ENCODE measurements at places on chromosomes 2 and 18.

GRCh38 chr2:30511122-30512083 is 64.4 kb downstream of the LCLAT1 start:
- DNase-seq = no peak

DNA sequence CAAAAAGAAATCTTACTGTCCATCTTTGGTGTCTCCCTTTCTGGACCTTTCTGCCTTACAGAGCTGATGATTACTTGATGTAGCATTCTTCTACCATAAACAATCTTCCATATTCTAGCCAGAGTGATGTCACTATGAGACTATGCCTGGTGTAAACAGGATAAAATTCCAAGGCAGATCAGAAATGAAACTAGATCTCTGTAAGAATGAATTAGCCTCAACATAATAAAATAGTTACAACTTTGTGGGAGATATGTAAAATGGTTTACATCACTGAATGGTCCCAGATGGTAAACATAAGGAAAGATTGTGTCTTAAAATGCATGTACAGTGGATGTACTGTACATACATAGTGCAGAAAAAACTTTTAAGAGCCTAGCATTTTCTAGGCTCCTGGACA is 112.3 kb upstream of the ZNF521 start:
- no peak for DNase-seq

- DNase-seq = no peak
Observed at GRCh38 chr2:215137329-215137686, 1.1 kb downstream of the ABCA12 start.

GRCh38 chr2:229910147-229910831 is 11.5 kb downstream of the TRIP12 start:
- no peak for DNase-seq

DNA sequence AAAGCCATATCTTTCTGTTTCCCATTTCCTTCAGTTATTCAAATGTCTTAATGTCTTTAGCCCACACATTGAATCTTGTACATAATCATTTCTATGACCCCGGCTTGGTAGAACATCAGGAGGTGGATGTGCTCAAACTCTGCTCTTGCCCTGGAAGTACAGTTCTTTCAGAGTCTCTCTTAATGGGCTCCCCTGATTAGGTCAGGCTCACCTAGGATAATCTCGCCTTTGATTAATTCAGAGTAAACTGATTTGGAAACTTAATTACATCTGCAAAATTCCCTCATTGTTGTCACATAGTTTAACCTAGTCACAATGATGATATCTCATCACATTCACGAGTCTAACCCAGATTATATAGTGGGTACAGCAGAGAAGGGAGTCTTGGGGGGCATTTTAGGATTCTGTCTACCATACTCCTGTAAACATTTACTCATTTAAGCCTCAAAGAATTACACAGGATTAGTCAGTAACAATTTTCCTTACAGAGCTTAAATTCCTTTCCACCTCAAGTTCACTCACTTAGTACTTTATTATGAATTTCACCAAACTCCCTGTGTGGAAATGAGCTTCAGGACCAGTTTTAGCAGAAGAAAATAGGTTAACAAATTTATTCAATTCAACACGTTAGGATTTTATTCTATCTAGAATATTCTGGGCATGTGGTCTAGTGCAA is 135.5 kb downstream of the FHOD3 start:
- DNase-seq = no peak

DNA sequence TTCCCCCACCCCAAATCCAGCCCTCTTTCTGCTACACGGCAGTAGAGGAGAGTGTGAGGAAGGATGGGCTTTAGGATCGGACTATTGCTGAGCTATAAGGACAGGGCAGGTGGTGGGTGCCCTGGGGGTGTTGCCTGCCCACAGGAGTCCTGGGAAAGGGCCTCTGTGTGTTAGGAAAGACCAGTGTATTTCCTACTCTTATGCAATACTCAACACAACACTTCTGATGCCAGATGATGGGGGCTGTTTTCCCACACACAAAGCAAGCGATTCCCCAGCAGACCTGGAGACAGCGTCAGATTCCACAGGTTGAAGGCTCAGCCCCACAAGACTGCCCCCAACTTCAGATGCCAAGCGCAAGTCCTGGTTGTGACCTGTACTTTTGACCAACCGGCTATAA is 91.0 kb upstream of the LCLAT1 start:
- DNase-seq = no peak

DNA sequence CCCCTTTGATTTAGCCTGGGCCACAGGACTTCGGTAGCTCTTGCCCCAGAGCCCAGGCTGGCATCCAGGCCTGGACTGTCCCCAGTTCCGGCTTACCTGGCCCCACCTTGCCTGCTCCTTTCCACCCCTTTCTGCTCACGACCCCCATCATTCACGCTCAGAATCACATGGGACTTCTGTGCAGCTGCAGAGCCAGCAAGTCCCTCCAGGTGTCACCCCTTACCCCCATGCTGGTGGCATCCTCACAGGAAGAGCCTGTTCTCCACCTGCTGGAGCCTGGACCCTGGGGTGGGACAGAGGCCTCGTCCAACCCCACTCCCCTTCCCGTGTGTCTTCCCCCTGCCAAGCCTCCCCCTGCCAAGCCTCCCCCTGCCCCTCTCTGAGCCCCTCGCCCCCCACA is 7.9 kb upstream of the KCNIP3 start:
- DNase-seq = no peak

DNA sequence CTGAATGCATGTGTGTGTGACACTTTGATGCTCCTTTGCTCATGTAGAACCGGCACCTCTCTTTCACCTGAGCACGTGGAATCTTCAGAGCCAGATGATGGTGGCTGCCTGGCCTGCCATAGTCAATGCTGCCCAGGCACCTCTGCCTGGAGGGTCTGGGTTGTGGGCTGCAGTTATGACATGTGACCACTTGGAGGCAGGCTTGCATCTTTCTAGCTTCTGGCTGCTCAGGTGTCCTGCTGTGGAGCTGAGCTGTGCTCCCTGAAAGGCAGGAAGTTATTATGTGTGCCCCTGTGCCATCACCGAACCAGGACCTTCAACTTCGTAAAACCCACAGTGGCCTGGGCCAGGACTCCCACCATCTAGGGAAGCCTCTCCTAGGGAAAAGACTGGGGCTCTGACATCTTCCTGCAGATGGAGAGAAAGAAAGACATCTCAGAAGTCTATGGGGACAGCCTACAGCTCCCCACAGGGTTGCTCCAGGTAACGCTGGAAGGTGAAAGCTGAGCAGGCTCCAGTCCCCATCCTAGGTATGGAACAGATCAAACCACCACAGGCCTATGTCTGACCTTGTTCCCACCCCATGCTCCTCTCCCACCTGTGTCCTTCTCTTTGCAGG is 30.2 kb downstream of the PSD4 start:
- peak; percentile 71 for DNase-seq

- DNase-seq = peak; percentile 49
Observed at GRCh38 chr18:58529714-58530354, 99.1 kb downstream of the ALPK2 start.
